ENCODE measurements at places on chromosomes 5 and 9.

DNA sequence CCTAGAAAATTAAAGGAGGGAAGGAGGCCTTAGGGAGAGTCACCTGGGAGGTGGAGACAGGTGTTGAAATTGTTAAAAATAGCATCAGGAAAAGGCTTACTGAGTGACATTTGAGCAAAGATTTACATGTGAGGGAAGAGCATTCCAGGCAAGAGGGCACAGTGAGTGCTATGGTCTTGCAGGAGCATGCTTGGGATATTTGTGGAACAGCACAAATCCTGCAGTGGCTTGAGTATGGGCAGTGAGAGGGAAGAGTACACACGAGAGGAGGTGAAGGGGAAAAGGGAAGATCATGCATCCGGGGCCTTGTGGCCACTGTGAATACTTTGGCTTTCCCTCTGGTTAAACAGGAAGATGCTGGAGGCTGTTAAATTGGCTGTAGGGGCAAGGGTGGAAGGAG, 36.6 kb downstream of the ACER2 start:
- H3K27me3 ChIP-seq: no peaks in the 10 kb centered on the region
- H3K4me3 ChIP-seq: no peak overlapping the region
- DNase-seq: no peak
- H3K4me1 ChIP-seq: no peaks in the 10 kb centered on the region

DNA sequence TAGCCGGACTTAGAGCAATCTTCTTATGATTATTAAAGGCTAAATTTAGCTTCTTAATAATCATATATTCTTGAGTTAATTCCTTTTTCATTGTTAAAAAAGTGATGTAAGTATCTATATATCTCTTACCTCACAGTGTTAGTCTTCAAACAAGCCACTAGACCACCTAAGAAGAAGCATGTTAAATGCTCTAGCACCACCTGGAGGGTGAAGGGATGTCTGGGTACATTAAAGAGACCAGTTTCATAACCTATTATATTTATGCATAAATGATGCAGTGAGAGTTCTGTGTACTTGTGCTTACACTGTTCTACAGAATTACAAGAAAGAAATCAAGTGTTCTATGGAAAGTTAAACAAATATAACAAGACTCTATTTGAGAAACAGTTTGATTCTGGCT, 55.9 kb upstream of the SLCO6A1 start:
- no peaks in the 10 kb centered on the region for H3K27me3 ChIP-seq
- no peaks in the 10 kb centered on the region for H3K4me1 ChIP-seq
- peak; percentile 33 for DNase-seq
- no peak overlapping the region for H3K4me3 ChIP-seq
- no peak overlapping the region for H3K27ac ChIP-seq

DNA sequence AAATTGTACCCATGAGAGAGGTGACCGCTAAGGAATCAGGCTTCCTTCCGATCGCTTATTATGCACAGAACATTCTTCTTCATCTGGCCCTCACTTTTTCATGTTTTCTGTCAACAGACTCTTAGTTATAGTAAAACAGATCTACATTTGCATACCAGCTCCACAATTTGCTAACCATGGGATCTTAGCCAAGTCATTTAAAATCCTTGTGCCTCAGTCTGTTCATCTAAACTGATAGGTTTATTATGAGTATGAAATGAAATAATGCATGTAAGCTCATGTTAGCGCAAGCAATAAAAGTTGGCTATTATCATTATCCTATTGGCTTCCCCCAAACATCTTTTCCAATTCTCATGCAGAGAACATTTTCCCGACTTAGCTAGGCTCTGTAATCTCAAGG, 42.3 kb downstream of the FGF1 start:
- H3K27ac ChIP-seq: peak overlapping the region; percentile 85
- H3K27me3 ChIP-seq: no peaks in the 10 kb centered on the region
- H3K36me3 ChIP-seq: no peaks in the 10 kb centered on the region
- H3K4me1 ChIP-seq: peaks cover 26% of the 10 kb centered on the region

- peaks cover 18% of the 10 kb centered on the region for H3K36me3 ChIP-seq
- no peak overlapping the region for H3K27ac ChIP-seq
- peaks cover 22% of the 10 kb centered on the region for H3K4me1 ChIP-seq
- H3K27me3 ChIP-seq: no peaks in the 10 kb centered on the region
- H3K4me3 ChIP-seq: no peak overlapping the region
Measured at GRCh38 chr9:136089697-136090045, 5.4 kb downstream of the NACC2 start.

Data from MCF 10A (cell line).